Motor neuron (in vitro differentiated cells): ENCODE measurements at places on chromosomes 6 and 20.

GRCh38 chr20:13783528-13783927 lies 1.2 kb downstream of the ESF1 start:
- ATAC-seq = no peak

DNA sequence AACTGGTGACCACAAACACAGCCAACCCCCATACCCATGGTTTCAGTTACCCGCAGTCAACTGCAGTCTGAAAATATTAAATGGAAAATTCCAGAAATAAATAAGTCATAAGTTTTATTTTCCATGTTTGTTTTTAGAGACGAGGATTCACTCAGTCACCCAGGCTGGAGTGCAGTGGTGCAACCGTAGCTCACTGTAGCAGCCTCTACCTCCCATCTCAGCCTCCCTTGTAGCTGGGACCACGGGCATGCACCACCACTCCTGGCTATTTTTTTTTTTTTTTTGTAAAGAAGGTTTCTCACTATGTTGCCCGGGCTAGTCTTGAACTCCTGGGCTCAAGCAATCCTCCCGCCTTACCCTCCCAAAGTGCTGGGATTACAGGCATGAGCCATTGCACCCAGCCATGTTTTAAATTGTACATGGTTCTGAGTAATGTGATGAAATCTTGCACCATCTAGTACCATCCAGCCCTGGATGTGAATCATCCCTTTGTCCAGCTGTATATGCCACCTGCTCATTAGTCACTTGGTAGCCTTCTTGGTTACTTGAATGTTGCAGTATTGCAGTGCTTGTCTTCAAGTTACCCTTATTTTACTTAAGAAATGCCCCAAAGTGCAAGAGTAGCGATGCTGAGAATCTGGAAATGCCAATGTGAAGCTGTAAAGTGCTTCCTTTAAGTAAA lies 14.5 kb downstream of the CSNK2A1 start:
- peak; percentile 78 for ATAC-seq

GRCh38 chr6:4936681-4937041 lies 67.2 kb downstream of the RPP40 start:
- ATAC-seq = no peak

GRCh38 chr6:135086414-135086764 lies 31.8 kb upstream of the HBS1L start:
- no peak for ATAC-seq

DNA sequence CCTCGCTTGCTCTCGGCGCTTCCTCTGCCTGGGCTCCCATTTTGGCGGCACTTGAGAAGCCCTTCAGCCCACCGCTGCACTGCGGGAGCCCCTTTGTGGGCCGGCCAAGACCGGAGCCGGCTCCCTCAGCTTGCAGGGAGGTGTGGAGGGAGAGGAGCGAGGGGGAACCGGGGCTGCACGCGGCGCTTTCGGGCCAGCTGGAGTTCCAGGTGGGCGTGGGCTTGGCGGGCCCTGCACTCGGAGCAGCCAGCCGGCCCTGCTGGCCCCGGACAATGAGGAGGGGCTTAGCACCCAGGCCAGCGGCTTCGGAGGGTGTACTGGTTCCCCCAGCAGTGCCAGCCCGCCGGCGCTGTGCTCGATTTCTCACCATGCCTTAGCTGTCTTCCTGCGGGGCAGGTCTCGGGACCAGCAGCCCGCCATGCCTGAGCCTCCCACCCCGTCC lies 10.2 kb upstream of the SRPK1 start:
- no peak for ATAC-seq

- no peak for ATAC-seq
Measured at GRCh38 chr6:144284478-144284782, 705 bp upstream of the UTRN start.

DNA sequence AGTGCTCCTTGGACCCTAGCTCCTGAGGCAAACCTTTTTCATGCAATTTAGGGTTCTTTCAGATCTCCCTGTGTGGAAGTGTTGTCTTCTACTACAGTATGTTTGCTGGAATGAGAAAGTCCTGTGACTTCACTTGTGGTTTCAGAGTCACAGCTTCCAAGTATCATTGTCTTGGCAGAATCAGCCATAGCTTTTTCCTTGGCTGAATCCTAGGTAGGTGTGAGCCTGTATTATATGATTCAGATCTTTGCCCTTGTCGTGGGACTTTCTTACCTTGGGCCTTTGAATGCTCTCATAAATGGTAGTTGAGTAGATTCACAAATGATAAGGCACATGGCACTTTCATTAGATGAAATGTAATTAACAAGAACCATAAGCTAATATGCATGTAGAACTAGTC lies 16.5 kb downstream of the CARMIL1 start:
- ATAC-seq = no peak

GRCh38 chr6:160927416-160927815 lies 64.2 kb upstream of the MAP3K4 start:
- no peak for ATAC-seq

DNA sequence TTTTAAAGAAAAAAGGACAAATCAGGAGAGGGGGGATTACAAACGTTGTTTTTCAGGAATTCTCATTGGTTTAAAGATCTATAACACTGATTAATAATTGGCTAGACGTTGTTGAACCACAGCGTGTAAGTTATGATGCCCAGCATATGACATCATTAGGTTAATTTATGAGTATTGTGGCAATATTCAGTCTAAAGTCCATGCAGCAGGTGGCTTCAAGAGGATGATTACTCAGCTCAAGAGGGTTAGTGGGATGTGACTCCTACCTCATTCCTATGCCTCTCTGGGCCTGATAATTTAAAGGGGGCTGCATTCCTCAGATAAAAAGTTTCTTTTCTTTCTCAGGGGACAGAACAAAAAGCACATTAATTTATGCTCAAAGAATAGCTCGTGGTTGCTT lies 1309.0 kb downstream of the EPHA7 start:
- no peak for ATAC-seq

DNA sequence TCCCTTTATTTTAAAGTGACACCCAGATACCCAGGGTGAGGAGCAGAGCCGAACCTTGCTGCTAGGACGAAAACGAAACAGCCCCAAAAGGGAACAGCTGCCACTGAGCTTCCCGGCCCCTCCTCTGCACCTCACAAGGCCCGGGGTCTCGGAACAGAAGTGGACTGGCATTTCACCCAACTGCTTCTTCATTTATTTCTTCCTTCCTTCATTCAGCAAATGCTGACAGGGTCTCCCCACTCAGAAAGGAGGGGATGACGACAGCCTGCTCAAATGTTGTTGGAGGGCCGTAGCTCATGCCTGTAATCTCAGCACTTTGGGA lies 220.3 kb downstream of the PREX1 start:
- ATAC-seq = no peak

DNA sequence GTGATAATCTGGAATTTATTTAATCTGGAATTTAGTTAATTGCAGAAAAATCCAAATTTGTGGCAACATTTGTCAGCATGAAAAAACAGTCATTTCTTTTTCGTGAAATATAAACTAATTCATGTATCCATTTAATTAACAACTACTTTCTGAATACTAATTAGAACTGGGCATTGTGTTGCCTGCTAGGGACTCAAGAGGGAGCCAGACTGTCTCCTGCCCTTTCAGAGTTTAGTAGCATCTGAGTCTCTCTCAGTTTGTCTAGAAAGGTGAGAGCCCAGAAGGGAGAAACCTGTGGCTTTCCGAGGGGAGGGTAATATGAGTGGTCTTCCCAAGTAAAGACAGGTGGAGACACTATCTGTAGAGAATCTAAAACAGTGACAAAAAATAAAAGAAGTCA lies 210.9 kb upstream of the HDDC2 start:
- ATAC-seq = no peak

GRCh38 chr20:57654998-57655808 lies 35.0 kb upstream of the ZBP1 start:
- ATAC-seq = no peak

GRCh38 chr6:170134031-170134470 lies 156.8 kb downstream of the DLL1 start:
- no peak for ATAC-seq

DNA sequence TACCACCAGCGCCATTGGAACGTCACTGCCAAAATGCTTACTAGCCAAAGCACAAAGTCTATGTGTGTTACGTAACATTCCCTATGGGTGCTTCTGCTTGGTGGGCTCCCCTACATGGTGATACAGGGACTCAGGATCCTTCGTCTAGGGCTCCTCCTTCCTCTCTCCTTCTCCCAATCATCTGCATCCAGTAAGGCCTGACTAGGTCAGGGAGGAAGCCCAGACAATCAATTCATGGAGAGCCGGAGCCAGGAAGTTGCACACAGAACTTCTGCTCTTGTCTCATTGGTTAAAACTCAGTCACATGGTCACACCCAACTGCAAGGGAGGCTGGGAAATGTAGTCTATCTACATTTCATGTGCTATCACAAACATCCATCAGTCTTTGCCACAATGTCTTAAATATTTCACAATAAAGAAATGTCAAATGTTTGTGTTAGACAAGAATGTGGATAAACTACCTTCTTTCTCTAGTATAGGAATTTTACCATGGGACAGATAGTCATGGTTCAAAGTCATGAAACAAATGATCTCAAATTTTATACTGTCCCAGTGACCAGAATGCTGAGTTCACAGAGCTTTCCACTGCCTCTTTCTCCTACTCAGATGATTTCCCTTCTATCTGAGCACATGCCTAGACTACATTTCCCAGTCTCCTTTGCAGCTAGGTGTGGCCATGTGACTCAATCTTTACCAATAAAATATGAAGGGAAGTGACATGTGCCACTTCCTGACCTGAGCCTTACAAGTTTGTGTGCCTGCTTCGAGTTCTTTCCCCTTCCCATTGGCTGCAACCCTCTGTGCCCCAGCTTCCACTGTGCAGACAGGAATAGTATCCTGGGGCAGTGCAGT lies 9.3 kb upstream of the KCNK15 start:
- peak; percentile 79 for ATAC-seq

DNA sequence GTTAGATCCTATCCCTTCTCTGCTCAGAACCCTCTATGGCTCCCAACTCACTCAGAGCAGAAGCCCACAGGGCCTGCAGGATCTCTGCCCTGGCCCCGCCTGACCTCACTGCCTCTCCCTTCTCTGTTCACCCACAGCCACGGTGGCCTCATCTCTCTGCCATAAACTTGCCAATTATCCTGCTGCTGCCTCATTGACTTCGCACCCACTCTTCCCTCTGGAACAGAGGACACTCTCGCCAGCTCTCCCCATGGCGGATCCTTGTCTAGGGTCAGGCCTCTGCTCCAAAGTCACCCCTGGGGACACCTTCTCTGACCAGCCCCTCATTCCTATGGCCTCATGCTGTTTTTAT lies 86.4 kb downstream of the CEBPB start:
- no peak for ATAC-seq

GRCh38 chr20:17343656-17344452 lies 117.0 kb downstream of the PCSK2 start:
- ATAC-seq = peak; percentile 95

DNA sequence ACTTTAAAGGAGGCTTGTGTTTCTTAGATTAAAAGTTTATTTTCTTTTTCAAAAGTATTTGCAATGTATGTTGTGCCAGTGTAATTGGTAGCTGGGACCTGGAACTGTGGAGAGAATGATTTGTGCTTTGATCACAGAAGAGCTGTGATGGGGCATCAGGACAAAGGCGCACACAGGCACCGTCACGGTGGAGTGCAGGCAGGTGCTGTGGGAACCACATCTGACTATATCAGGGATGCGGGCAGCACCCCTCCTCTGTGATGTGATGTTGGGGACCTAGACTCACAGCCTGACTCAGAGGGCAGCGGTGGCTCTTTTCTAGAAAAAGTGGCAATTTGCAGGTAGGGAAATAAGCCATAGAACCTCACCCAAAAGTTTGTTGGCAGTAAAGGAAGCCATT lies 34.5 kb downstream of the SYTL3 start:
- no peak for ATAC-seq

- no peak for ATAC-seq
Measured at GRCh38 chr6:14083751-14084150, 33.8 kb upstream of the CD83 start.

- ATAC-seq = peak; percentile 67
Measured at GRCh38 chr6:24930431-24930871, 5.3 kb downstream of the RIPOR2 start.

- ATAC-seq = peak; percentile 71
Measured at GRCh38 chr6:96157018-96157565, 141.3 kb downstream of the FUT9 start.

DNA sequence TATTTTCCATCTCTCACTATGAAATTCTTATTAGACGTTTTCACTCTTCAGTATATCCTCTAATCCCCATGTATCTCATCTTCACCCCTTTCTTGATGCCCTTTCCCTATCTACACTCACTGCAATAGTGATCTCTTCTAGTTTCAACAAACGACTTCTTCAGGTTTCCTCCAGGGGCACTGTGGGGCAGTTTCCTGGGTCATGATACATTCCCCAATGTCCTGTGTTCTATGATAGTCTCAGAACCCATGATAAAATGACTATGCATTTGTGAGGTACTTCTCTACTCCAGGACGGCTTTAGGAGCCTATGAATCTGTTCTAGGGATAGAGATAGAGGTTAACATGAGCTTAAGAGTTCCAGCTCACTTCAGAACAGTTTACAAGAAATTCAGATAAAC lies 183.3 kb downstream of the FOXC1 start:
- peak; percentile 56 for ATAC-seq

DNA sequence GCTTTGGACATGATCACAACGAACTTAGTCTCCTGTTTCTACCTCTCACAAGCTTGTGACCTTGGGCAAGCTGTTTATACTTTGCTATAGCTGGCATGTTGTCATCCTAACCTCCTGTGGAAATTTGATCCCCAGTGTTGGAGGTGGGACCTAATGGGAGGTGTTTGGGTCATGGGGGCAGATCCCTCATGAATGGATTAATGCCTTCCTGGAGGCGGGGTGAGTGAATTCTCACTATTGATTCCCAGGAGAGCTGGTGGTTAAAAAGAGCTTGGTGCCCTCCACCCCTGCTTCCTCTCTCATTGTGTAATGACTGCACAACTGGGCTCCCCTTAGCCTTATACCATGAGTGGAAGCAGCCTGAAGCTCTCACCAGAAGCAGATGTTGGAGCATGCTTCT lies 228.9 kb downstream of the HIVEP2 start:
- no peak for ATAC-seq
